Ascending aorta (tissue), 2 donors: ENCODE measurements at places on chromosomes 5 and 9. TPM values are rescaled to one million over a fixed set of nuclear protein-coding genes. Genes with fewer than 3 reads are reported as not detected.

GRCh38 chr5:144169904-144170275, 569 bp downstream of the YIPF5 start:
- H3K4me3 ChIP-seq = peak overlapping the region; percentile 89
- no peaks in the 10 kb centered on the region for H3K27me3 ChIP-seq
- peak overlapping the region; percentile 68 for H3K27ac ChIP-seq

- H3K27me3 ChIP-seq = no peaks in the 10 kb centered on the region
- no peak for DNase-seq
- H3K4me1 ChIP-seq = no peaks in the 10 kb centered on the region
- no peak overlapping the region for H3K4me3 ChIP-seq
- H3K27ac ChIP-seq = no peak overlapping the region
- no peaks in the 10 kb centered on the region for H3K36me3 ChIP-seq
Observed at GRCh38 chr9:118568704-118569103, 800.5 kb downstream of the BRINP1 start.

- H3K27me3 ChIP-seq = no peaks in the 10 kb centered on the region
- H3K4me3 ChIP-seq = no peak overlapping the region
- H3K27ac ChIP-seq = no peak overlapping the region
- H3K36me3 ChIP-seq = no peaks in the 10 kb centered on the region
Observed at GRCh38 chr9:93898502-93899426, 56.4 kb downstream of the BARX1 start.

DNA sequence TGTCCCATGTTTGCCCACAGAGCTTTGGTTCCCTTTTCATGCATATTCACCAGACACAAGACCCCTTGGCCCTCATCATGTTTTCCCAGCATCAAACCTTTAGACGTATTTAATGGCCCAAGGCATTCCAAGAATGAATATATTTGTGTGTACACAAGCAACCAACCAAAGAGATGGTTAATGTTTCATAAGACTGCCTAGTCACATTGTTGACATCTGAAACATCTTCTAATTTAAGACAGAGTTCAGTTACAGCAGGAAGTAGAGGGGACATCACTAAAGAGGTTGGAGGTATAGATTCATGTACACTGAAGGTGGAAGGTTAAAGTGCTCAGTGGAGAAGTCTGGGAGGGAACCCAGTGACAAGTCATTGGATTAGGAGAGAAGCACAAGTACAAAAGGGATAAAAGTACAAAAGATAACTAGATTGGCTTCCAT, 49.1 kb downstream of the SUSD1 start:
- H3K27ac ChIP-seq = no peak overlapping the region
- H3K27me3 ChIP-seq = no peaks in the 10 kb centered on the region
- H3K4me1 ChIP-seq = no peaks in the 10 kb centered on the region
- H3K36me3 ChIP-seq = peaks cover 3% of the 10 kb centered on the region

Gene ATP6V1G1
- 135 TPM for total RNA-seq

DNA sequence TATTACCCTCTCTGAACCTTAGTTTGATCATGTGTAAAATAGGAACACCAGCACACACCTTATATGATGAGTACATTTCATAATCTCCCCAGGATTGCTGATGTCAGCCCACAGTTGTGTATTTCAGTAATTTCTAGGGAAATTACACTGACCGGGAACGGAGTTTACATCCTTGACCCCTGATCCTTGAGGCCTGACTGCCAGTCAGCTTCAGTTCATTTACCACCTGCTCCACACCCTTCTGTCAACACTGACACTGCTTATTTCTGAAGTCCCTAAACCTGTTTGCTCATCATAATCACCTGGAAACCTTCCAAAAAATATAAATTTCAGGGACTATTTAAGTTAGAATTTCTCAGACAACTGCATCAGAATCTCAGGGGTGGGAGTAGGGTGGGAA, 55.3 kb downstream of the ZNF622 start:
- H3K4me1 ChIP-seq = no peaks in the 10 kb centered on the region
- no peak overlapping the region for H3K27ac ChIP-seq
- no peaks in the 10 kb centered on the region for H3K27me3 ChIP-seq
- no peaks in the 10 kb centered on the region for H3K36me3 ChIP-seq
- DNase-seq = no peak

Gene SVEP1
- total RNA-seq = 41.8 TPM

Gene IFNA1
- not detected for total RNA-seq

- H3K36me3 ChIP-seq = no peaks in the 10 kb centered on the region
- H3K27me3 ChIP-seq = no peaks in the 10 kb centered on the region
- no peak overlapping the region for H3K4me3 ChIP-seq
- no peak overlapping the region for H3K27ac ChIP-seq
Observed at GRCh38 chr5:140391312-140391711, 10.3 kb upstream of the ANKHD1 start.

Gene GRIA1
- 7.0 TPM for total RNA-seq

Gene FAM240B
- total RNA-seq = not detected

Gene CNOT6
- total RNA-seq = 12.0 TPM

GRCh38 chr9:18360005-18360404, 113.9 kb upstream of the ADAMTSL1 start:
- H3K27me3 ChIP-seq = no peaks in the 10 kb centered on the region
- no peak for DNase-seq
- no peaks in the 10 kb centered on the region for H3K4me1 ChIP-seq
- H3K27ac ChIP-seq = no peak overlapping the region
